C1 segment of cervical spinal cord (tissue), 14 donors: ENCODE measurements at places on chromosomes 5 and 9.
A peak's percentile ranks its signal among the peaks of the same experiment; 100 is the strongest.

DNA sequence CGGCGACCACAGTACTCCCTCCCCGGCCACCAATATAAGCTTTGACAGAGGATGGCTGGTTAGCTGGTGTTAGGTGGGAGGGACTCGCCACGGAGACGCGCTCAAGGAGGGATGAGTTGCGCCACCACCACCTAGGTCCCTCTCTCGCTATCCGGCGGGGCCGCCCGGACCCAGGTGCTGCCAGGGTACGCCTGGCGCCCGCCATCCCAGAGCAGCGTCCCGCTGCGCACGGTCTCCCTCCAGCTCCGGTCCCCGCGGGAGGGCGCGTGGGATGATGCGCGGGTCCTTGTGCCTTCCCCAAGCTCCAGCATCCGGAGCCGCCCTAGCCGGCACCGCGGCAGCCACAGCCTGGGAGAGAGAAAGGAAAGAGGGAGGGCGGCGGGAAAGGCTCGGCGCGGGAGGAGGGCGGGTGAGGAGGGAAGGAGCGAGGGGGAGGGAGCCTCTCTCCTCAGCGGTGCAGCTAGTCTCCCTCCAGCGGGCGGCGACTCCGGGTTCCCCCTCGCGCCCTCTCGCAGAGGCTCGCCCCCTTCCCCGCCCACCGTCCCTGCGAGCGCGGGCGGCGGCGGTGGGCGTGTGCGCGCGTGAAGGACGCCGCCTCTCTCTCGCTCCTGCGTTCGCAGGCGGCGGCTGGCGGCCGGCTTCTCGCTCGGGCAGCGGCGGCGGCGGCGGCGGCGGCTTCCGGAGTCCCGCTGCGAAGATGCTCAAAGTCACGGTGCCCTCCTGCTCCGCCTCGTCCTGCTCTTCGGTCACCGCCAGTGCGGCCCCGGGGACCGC lies at the start of gene CAMK4:
Gene CAMK4, plus strand, starts transcription at position 598 of the 774 bp plus-strand sequence. Its CDS starts 100 bp downstream, at position 698.
- peak; percentile 27 for DNase-seq

DNA sequence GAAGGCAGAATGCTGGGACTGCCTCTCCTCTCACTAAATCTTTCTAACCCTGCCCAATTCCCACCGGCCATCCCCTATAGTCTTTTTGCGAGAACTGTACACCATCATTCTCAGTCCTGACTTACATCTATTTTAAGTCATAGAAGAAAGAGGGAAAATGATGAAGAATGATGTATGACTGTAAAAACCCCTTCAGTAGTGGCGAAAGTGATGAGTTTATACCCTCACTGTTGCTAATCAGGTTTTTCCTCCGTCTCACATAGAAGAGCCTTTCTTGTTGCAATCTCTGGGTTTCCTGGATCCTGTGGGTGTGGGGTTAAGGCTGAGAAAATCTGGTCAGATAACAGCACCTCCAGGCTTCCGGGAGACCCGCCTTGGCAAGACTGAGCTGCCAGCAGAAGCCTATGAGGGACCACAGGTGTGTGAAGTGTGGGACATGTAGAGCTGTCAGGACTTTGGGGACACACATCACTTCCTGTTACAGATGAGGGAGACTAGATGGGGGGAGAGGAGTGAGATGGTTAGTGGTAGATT lies 147.1 kb upstream of the SLC12A2 start:
- DNase-seq, result no peak

- no peak for DNase-seq
Measured at GRCh38 chr5:5347442-5347841, 75.0 kb upstream of the ICE1 start.

GRCh38 chr5:157554179-157555036 lies 21.2 kb downstream of the ADAM19 start:
- DNase-seq, result peak; percentile 10

DNA sequence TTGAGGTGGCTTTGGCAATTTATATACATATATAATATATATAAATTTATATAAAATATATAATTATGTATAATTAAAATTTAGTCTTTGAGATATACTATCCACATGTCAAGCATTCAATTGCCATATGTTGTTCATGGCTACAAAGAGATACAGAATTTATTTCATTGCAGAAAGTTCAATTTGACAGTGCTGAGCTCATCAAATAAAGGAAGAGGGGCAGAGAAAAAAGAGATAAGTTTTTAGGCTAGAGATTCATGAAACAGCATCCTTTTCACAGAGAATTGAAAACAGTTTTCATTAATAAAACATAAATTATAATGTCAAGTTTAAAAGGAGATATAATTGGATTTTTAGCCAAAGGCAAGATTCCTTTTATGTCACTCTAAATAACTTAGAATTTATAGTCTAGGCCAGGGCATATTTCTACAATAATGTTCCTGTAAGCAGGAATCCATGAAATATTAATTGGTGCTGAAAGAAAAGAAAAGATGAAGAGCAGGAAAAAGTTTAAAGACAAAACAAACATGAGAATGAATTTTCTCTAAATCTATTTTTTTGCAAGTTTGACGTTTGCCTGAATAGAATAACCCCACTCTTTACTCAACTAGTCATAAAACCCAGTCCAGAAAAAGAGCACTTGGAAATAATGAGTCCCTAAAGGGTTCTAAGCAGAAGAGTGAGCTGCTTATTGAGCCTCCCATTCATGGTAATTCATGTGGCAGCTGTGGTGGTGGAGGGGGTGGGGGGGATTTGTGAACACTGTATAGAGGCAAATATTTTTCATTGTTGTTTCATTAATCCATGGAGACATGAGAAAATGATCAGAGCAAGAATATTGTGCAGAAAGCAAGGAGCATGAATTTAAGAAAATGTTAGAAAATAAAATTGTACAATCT lies 1279.5 kb downstream of the CDH12 start:
- no peak for DNase-seq

GRCh38 chr9:14043483-14043882 lies 270.5 kb downstream of the NFIB start:
- no peak for DNase-seq

DNA sequence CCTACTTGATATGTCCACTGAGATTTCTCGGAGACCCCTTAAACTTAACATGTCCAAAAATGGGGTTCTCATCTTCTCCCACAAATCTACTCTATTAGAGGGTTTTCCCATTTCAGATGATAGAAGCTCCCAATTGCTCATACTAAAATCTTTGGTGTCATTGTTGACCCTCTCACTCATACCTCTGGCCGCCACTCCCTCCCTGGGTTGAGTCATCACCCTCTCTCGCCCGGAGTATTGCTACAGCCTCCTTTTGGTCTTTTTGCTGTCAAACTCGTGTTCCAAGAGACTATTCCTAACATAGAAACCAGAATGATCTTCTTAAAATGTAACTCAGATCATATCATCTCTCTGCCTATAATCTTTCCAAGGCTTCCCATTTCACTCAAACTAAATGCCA lies 91.0 kb upstream of the GNAQ start:
- DNase-seq, result no peak

DNA sequence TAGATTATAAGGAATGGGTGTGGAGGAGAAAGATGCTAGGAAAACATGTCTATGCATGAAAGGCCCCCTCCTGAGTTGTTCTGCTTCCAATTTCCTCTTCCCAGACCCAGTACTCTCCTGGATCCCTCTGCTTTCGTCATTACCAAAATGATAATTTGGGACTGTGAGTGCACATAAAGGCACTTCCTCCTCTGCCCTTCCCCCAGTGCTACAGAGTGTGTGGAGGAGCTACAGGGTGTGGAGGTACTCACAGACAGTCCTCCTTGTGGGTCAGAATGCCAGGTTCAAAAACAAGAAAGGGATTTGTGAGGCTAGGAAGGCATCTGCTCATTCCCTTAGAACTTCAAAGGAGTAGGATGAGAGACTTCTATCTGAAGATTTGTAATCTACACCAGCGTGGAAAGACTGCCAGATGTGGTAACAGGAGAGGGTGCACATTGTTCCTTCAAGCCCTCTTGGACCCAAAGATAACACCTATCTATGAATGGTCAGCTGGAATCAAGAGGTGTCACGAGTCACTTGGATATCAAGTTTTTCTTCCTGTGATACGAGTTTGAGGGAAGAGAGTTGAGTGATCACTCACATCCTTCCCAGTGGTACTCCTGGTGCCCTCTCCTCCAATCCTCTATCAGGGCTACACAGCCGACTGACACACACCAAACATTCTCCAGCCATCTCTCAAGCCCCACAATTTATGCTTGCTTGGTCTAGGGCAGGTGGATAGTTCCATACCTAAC lies 201.1 kb downstream of the EPB41L4A start:
- no peak for DNase-seq

DNA sequence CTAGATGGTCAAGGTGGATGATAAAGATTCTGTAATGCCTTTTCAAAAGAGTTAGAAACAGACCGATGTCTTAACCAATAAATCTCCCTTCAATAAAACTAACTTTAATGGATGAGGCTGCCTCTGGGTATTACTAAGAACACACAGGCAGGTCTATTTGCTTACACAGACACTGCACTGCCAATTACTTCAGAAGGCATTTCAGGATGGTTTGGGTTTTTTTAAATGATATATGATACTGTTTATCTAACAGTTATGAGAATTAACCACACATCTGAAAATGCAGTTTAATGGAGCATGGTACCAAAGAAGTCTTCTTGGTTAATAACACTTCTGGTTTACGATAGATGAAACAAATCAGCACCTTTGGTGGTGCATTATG lies 367.9 kb upstream of the GRAMD2B start:
- DNase-seq, result no peak

DNA sequence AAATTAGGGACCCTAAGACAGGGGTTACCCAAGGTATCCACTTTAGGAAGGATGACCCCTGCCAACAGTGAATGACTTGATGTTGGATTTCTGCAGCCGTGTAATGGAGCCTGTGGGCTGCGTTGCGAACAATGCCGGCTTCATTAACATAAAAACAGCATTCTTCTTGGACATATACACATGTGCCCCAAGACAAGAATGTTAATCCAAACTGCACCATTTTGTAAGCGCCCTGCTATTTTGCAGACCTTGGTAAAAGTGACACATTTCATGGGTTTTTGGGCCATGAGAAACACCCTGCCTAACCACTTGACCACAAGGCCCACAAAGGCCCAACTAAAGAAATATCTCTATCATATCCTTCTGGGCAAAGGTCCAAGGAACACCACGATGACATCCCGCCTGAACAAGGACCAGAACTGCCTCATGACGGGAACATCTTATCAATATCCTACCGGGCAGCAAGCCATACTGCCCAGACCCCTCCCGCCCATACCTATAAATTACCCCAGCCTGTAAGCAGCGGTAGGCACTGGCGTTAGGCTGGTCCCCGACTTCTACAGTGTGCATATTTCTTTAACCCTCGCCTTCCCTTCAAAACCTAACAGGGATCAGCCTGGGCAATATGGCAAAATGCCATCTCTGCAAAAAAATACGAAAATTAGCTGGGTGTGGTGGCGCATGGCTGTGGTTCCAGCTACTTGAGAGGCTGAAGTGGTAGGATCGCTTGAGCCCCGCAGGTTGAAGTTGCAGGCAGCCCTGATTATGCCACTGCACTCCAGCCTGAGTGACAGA lies 9.7 kb upstream of the PDCD1LG2 start:
- no peak for DNase-seq

GRCh38 chr9:92668746-92669526 lies 995 bp downstream of the IPPK start:
- DNase-seq, result no peak

GRCh38 chr9:28650327-28650726 lies 1077.0 kb upstream of the C9orf72 start:
- no peak for DNase-seq

GRCh38 chr5:135129307-135129706 lies 95.3 kb upstream of the PITX1 start:
- no peak for DNase-seq
